ENCODE measurements at places on chromosomes 13 and 19. TPM values are rescaled to one million over a fixed set of nuclear protein-coding genes. Genes with fewer than 3 reads are reported as not detected.

The PLA2G4C gene
- 6.8 TPM for total RNA-seq

The PRKCG gene
- total RNA-seq, result 0.08 TPM

The ZNF837 gene
- 2.6 TPM for total RNA-seq

The F10 gene
- total RNA-seq, result 1.5 TPM

- no peak for DNase-seq
These were observed 7.8 kb downstream of the MAG start for GRCh38 chr19:35299523-35300338.

DNA sequence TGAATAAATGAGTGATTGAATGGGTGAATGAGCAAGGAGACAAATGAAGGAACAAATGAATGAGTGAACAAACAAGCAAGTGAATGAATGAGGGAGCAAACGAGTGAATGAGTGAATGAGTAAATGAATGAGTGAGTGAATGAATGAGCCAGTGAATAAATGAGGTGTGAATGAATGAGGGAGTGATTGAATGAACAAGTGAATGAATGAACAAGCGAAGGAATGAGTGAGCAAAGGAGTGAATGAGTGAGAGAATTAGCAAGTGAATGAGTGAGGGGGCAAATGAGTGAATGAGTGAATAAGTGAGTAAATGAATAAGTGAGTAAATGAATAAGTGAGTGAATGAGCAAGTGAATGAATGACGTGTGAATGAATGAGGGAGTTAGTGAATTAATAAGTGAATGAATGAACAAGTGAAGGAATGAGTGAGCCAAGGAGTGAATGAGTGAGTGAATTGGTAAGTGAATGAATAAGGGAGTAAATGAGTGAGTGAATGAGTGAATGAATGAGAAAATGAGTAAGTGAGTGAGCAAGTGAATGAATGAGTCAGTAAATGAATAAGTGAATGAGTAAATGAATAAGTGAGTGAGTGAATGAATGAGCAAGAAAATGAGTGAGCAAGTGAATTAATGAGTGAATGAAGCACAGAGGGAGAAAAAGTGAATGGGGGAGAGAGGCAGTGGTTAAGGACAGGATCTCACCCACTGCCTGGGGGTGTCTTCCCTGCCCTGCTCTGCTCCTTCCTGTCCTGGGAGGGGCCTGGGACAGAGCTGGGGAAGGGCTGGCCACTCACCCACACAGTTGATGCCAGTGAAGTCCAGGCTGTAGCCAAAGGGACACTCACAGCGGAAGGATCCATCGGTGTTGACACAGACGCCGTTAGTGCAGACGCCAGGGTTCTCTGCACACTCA lies 36.4 kb downstream of the CCL25 start:
- DNase-seq, result no peak

GRCh38 chr19:58354478-58355030 lies 1.3 kb upstream of the A1BG start:
- no peak for DNase-seq

DNA sequence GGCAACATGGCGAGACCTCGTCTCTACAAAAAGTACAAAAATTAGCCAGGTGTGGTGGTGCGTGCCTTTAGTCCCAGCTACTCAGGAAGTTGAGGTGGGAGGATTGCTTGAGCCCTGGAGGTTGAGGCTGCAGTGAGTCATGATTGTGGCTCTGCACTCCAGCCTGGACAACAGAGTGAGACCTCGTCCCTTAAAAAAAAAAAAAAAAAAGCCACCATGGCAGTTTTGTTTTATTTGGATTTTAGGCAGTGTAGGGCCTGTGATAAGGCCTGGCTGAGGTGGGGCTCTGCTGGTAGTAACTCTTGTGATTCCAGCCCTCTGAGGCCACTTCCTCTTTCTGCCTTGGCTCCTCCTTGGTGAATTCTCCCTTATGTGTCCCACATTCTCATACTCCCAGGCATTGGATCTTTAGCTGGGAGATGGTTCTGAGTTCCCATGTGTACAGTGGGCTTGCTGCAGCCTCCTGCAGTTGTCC lies 39.2 kb downstream of the GATAD2A start:
- DNase-seq, result no peak

GRCh38 chr19:46068345-46069258 lies 27.8 kb upstream of the IGFL4 start:
- DNase-seq, result peak; percentile 46

DNA sequence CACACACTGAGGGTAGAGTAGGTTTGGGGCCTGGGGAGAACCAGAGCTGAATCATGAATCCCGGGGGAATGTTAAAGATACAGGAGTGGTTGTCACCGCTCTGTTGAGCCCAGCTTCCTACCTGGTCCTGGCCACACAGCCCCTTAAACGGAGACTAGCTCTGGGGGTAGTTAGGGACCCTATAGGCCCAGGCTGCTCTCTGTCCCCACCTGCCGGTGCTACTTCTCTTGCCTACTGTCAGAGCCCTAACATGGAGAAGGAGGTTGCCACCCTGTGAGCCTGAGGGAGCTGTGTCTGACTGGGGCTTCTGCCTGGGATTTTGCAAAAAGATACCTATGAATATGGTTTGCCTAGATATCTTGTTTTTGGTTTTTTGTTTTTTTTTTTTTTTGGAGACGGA lies 36.6 kb upstream of the ZNF429 start:
- no peak for DNase-seq

DNA sequence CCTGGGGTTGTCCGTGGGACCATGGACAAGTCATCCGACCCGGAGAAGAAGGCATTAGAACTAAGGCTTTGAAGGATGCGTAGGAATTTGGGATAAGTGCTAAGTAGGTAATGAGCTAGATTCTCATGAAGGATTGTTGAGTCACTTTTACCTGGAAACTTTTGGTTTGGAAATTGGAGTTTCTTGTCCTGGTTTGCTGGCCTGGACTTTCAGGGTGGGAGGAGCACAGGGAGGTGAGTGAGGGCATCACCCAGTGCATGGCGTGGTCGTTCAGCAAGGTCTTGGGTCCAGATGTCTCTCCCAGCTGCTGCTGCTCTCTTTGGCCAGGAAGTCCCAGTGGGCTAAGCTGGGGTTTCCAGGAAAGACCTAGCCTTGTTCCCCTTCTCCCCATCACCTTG lies 7.6 kb downstream of the NFIC start:
- no peak for DNase-seq

GRCh38 chr19:2578901-2579677 lies 103.2 kb downstream of the GADD45B start:
- peak; percentile 88 for DNase-seq

- peak; percentile 98 for DNase-seq
These were observed 1.2 kb downstream of the CATSPERG start for GRCh38 chr19:38336638-38337359.

DNA sequence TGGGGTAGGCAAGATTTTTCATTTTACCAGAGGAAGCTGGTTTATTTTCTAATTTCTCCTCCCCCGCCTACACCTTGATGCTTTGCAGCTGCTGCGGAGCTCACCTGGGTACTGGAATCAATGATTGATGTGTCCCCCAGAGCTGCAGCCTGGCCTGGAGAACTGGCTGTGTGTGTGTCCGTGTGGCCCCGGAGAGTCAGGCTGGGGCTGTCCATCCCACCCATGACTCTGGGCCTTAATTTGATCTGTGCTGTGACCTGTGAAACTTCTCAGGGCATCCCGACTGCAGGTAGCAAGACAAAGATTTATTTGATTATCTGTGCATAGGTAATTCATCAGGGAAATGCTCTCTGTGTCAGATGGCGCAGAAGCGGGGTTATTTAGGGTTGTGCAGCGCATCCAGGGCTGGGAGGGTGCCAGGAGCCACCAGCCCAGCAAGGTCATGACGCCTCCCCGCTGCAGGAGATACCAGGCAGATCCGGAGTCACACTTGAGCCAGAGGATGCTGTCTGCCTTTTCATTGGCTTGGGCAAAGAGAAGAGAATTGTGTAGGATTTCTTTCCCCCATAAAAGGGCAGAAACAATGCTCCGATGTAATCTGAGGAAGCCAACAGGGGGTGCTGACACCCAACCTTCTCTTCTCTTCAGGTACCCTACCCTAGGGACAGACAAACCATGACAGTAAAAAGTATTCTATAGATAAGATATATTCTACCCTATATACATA lies 346.6 kb downstream of the TSHZ3 start:
- DNase-seq, result no peak

DNA sequence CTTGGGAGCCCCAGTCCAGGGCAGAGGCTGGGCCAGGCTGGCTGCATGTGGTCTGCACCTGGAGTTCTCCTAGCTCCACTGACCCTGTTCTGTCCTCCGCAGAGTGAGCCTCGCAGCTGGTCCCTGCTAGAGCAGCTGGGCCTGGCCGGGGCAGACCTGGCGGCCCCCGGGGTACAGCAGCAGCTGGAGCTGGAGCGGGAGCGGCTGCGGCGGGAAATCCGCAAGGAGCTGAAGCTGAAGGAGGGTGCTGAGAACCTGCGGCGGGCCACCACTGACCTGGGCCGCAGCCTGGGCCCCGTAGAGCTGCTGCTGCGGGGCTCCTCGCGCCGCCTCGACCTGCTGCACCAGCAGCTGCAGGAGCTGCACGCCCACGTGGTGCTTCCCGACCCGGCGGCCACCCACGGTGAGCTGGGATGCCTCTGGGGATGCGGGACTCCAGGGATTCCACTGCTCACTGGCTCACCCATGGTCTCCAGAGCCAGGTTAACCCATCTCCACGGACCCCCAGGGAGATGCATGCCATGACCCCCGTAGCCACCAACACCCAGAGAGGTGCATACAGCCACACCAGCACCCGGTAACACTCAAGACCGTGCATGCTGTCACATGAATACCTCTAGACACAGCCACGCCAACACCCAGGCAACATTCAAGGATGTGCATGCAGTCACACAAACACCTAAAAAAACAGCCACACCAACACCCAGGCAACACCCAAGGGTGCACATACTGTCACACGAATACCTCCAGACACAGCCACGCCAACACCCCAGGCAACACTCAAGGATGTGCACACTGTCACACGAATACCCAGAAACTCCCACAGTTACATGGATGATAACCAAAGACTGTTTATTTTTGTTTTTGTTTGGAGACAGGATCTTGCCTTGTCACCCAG lies 8.2 kb downstream of the PKN1 start:
- no peak for DNase-seq

DNA sequence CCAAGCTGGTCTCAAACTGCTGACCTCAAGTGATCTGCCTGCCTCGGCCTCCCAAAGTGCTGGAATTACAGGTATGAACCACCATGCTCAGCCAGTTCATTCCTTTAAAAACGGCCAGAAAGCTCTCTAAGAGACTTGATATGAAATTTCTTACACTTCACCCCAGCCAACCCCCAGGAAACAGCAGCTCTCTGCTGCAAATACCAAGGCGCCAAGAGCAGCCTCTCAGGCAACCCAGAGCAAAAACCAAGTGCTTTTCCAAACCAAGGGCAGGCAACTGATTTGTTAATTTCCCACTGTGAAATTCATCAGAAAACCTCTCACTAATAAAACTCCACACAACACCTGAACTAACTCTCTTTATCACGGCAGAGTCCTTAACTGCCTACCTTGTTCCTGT lies 44.9 kb downstream of the LATS2 start:
- no peak for DNase-seq

DNA sequence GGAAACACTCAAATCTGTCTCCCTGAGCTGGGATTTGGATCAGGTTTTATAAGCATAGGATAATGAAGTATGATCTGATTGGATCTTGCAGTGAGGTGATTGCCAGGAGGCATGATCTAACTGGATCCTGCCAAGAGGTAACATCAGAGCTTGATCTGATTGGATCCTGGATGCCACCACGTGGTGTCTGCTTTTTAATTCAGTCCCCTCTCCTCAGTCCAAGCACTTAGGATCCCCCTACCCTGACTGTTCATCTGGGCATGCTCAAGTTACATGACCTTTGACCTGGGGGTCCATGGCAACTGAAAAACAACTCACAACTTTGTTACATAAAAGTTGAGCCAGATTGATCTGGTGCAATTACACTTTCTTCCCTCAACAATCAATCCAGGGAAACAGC lies 47.5 kb upstream of the LSM14A start:
- DNase-seq, result no peak

DNA sequence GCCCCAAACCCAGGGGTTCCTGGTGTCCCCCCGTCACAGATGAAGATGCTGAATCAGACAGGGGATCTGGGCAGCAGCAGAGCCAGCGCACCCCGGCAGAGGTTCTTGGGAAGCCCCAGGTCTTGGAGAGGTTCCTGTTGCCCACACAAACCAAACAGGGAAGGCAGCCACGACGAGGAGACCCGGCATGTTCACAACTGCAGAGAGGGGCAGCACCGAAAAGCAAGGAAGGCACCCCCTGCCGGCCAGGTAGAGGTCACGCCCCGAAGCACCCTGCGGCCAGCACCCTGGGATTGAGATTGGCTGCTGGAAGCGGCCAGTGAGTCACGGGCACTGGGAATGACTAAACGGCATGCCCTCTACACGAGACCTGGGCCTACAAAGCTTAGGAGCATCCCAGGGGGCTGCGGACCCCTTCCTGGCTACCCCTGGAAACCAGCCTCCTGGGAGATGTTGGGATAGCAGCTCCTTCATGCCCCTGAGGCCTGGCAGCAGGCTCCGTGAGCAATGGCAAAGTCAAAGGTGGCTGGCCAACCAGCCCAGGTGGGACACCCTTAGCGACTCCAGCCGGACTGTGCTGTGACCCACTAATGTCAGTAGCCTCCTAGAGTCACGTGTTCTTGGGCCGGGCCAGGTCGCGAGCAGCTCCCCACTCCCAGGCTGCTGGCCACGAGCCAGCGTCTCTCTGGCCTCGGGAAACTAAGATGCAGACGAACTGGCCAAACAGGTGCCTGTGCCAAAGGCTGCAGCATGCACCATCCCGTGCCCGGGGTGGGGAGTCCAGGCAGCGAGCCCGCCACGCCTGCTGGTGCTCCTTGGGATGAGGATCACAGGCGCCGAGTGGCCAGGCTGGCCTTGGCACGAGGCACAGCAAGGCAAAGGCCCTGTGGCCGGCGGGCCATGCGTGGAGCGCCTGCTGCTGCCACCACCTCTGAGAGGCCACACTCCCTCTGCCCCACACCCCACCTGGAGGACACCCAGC lies 43.2 kb downstream of the MLLT1 start:
- peak; percentile 64 for DNase-seq
